ENCODE measurements at places on chromosomes 4 and X.

- DNase-seq: no peak
Measured at GRCh38 chrX:149469406-149469805, 35.7 kb downstream of the IDS start.

- no peak for DNase-seq
Measured at GRCh38 chr4:42359711-42360110, 37.6 kb upstream of the SHISA3 start.

GRCh38 chr4:165085946-165086345 lies 26.7 kb downstream of the TMEM192 start:
- DNase-seq: no peak

- DNase-seq: no peak
Measured at GRCh38 chr4:107629318-107629717, 90.7 kb downstream of the PAPSS1 start.

DNA sequence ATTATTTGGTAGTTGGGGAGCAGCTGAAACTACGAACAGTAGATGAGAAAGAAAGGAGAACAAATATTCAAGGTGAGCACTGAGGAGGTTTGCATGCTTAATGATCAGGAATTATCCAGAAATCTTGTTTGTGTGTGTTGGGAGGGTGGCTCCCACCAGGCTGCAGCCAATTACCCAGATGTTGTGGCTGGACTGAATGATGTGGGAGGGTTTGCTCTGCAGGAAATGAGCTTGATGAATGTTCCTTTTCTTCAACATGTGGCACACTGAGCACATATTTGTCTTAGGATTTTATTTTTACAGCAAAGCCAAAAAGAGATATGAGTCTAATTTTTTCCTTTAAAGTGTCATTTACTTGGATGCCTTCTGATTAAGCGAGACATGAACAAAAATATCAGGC lies 48.3 kb upstream of the AMOT start:
- no peak for DNase-seq

GRCh38 chr4:25817059-25817681 lies 45.6 kb downstream of the SEL1L3 start:
- no peak for DNase-seq

DNA sequence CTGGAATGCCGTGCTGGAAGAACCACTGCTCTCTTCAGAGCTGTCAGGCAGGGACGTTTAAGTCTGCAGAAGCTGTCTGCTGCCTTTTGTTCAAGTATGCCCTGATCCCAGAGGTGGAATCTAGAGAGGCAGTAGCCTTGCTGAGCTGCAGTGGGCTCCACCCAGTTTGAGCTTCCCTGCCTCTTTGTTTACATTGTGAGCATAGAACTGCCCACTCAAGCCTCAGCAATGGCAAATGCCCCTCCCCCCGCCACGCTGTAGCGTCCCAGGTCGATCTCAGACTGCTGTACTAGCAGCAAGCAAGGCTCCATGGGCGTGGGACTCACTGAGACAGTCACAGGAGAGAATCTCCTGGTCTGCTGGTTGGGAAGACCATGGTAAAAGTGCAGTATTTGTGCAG lies 34.8 kb upstream of the MUC7 start:
- no peak for DNase-seq

DNA sequence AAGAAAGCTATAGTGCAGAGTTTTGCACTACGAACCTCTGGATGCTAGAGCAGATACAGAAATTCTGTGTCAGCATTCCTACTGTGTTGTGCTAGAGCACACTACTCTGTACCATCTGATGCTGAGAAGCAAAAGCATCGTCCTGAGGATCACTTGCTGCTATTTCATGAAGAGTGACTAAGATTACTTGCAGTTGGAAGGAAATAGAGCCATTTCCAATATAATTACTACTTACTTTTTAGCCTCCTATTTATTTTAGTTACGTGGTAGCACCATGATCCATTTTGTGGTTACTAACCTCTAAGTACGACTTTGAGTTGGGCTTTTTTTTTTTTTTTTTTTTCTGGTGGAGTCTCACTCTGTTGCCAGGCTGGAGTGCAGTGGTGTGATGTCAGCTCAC lies 226.7 kb downstream of the PALLD start:
- DNase-seq: no peak

- no peak for DNase-seq
Measured at GRCh38 chr4:185255868-185256267, 46.5 kb downstream of the SNX25 start.

- no peak for DNase-seq
Measured at GRCh38 chr4:89351201-89351600, 43.6 kb upstream of the GPRIN3 start.

GRCh38 chr4:87559090-87559837 lies 30.1 kb upstream of the SPARCL1 start:
- no peak for DNase-seq
